Activated CD8-positive, alpha-beta T cell treated with anti-CD3 and anti-CD28 coated beads, Interleukin-2, amount 10 ng/mL, durations not matched to agents 7 days and 5 days (primary cell): ENCODE measurements at places on chromosomes 11 and 22. TPM values are rescaled to one million over a fixed set of nuclear protein-coding genes. Genes with fewer than 3 reads are reported as not detected.

GRCh38 chr11:8512547-8512946 is 81.5 kb downstream of the STK33 start:
- no peak for DNase-seq

- DNase-seq, result no peak
Measured at GRCh38 chr11:59187587-59187986, 15.7 kb downstream of the DTX4 start.

DNA sequence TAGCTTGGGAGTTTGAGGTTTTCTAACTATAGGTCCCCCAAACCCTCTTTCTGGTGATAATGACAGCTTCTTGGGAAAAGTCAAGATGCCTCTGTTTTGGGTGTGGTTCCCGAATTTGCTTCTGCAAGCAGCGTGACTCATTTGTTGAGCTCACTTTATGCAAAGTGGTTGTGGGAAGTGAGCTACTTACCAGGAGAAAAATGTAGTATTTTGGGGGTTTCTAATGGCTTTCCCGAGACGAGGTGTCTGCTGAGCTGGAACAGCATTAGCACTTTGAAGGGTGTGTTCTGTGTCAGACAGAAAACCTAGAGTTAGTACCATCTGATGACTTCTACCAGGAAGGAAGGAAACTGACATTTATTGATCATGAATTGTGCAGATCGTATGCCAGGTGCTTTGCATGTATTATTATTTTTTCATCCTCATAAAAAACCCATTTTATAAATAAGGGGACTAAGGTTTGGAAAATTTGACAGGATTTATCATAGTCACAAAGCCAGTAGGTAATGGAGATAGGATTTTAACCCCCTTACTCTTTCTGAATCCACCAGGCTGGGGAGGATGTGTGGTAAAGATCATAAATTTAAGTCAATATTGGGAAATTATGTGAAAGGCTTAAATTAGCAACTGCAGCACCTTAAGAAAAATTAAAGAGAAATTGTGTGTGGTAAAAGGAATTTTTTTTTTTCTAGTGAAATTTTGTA is 108.8 kb upstream of the CD44 start:
- no peak for DNase-seq

DNA sequence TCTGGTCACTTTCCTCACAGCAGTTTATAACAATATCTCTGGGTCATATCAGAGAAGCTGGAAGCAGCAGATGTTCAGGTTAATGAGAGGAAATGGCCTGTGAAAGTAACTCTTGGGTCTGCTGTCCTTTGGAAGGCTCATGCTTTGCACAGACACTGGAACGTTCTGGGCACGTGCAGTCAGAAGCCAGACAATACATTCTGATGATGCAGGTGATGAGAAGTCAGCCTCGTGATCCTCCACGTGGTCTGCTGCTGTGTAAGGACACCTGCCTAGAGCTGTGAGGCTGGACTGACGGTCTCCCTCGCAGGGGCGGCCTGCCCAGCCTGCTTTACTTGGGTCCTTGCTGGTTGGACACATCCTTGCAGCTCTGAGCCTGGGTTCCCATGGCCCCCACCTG is 18.8 kb upstream of the ADORA2A start:
- DNase-seq, result no peak

DNA sequence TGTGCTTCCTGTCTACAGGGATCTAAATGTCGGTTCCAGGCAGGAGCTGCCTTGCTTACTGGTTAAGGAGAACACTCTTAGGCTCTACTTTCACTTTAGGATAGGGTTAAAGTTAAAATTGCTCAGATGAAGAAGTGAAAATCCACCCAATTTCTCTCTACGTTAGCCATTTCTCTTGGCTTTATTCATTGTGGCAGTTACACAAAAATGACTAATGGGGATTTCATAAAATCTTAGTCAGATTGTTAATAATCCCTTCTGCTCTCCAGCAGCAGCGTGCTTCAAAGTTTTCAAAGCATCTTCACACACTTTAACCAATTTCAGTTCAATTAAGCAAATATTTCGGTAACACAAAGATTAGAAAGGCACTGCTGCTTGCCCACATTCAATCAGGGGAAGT is 58.4 kb upstream of the RCN1 start:
- no peak for DNase-seq

The OR56A3 gene
- not detected for total RNA-seq

DNA sequence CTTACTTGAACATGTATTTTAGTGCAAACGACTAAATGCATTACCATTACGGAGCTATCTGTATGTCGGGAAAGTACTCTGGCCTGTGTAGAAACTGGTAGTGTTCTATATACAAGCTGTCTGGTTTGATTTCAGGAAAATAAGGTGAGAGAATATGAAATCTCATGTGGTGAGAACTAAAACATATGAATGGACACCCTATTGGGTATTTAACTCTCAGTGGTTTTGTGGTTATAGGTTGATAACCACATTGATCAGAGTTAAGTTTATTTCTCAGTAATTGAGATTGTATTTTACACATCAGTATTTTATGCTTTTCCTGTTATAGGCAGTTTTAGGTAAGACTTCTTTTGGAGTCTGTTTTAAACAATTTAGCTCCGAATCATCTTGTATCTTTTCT is 10.4 kb downstream of the ANO5 start:
- DNase-seq, result no peak

DNA sequence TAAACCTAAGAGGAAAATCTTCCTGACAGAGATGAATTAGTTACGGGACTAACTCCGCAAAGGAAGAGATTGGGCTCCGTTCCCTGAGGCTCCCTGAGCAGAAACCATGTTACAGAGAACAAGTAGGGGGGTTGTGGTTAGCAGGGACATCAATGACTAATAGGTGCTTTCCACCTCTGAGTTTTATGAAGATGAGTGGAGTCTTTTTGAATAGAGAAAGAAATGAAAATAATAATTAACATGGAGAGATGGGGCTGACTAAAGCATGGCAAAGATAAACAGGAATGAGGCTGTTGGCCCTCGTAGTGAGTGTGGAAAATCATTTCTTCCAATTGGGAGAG is 47.5 kb upstream of the PICALM start:
- DNase-seq, result no peak

GRCh38 chr11:104968355-104968855 is at the start of gene CASP4:
CASP4 (minus strand) TSS chr11:104968574; CDS start chr11:104968525, 49 bp downstream.
- no peak for DNase-seq

- DNase-seq, result no peak
Measured at GRCh38 chr11:61985869-61986268, 18.4 kb upstream of the FTH1 start.

The KCNK7 gene
- 0.95 TPM for total RNA-seq

DNA sequence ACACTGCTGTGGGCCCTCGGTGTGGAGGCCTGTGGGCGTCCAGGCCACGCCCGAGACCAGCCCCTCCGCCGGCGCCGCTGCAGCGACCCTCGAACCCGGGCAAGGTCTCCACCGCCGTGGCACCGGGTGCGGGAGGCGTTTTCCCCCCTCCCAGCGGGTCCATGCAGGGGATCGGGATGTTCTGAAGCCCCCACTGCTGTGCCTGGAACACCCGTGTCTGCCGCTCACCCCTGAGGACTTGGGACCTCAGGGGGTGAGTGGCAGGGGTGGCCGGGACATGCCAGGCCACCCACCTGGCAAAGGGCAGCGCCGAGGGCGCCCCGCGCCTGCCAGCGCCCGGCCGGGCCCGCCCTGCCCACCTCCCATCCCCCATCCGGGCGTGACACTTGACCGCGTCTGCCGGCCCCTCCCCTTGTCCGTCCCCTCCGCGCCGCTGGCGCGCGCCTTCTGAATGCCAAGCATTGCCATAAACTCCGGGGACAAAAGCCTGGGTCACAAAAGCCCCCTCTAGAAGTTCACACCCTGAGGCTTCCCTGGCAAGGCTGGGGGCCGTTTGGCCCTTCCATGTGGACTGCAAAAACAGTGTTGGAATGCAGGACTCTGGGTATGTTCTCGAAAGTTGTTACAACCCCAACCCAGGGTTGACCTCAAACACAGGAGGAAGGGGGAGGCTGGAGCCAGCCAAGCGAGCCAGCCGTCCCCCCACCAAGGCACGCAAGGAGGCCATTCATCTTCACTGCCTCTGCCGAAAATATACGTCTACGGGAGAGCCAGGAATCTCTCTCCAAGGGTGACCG is 819 bp upstream of the KCNQ1OT1 start:
- peak; percentile 56 for DNase-seq

The FOLR1 gene
- total RNA-seq, result not detected

- peak; percentile 85 for DNase-seq
Measured at GRCh38 chr11:3853899-3854659, 1.4 kb upstream of the STIM1 start.

DNA sequence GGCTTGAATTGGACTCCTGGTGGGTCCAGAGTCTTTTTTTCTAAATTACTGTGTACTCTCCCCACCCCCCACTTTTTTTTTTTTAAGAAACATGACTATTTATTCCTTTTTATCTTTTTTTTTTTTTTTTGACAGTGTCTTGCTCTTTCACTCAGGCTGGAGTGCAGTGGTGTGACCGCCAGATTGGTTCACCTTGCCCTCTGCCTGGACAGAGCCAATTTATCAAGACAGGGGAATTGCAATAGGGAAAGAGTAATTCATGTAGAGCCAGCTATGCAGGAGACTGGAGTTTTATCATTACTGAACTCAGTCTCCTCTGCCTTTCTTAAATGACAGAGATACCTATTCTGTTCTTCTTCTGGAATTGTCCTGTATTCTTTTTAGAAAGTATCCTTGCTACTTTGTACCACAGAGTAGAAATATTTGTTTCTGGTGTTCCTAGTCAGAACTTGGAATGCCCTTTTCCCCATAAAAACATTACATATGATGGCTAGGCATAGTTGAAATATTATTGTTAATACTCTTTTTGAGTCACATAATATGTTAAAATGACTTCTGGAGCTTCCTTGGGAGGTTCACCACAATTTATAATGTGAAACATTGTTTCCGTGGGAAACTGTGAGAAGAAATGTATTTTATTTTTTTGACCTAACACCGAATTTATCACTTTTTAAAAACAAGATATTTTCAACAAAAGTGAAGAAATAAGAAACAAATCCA is 95.6 kb downstream of the UVRAG start:
- no peak for DNase-seq

DNA sequence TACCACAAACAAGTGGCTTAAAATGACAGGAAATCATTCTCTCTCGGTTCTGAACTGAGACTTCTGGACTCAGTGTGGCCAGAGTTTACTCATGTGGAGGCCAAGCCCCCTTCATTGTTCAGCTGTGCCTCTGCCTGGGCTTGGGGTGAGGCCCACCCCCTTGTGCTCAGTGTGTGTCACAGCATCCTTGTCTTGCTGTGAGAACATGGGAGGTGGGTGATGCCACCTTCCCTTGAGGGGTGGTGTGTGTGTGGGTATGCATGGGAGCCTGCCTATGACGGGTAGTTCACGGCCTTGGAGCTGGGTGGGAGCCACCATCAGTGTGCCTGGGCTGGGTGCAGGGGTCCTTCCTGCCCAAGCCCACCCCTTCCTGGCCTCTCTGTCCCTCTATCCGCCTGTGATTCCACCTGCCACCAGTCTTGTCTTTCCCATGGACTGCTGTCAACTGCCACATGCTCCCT is 101.7 kb downstream of the MORC2 start:
- DNase-seq, result no peak

The ZNF215 gene
- total RNA-seq, result 1.3 TPM

- DNase-seq, result no peak
Measured at GRCh38 chr11:68924073-68924925, 20.6 kb downstream of the IGHMBP2 start.

DNA sequence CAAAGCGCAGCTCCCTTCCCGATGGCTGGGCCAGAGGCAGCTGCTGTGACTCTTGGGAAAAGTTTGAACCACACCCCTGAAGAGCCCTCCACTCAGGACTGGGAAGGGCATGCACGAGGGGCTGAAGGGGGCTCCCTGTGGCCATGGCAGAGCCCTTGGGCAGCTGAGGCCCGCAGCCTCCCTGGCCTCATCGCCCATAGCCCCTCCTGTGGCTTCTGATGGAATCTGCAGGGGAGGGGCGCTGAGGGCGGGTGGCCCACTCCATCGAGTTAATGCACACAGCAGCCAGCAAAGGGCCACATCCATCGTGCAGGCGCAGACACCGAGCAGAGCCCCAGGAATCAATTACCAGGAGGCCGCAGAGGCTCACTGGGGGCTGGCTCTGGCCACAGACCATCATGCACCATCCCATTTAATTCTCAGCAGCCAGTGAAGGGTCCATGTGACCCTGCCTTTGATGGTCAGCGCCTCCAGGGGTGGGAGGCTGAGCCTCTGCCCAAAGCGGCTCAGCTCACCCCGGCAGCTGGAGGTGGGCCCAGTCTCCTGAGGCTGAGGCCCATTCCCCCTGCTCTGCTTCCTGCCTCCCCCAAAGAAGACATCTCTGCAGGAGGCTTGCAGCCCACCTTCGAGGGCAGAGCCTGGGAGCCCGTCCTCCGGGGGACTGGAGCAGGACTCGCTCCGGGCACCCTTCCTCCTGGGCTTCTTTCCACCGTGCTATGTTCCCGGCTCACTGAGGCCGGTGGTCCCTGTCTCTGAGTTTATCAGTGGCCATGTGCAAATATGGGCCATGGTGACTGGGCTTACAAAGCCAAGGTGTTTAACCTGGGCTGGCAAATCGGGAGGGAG is 1410.2 kb downstream of the BRD1 start:
- DNase-seq, result no peak
